ENCODE measurements at places on chromosomes 12 and 14.

- no peak for DNase-seq
Measured at GRCh38 chr14:84228702-84229101, 1301.2 kb upstream of the FLRT2 start.

DNA sequence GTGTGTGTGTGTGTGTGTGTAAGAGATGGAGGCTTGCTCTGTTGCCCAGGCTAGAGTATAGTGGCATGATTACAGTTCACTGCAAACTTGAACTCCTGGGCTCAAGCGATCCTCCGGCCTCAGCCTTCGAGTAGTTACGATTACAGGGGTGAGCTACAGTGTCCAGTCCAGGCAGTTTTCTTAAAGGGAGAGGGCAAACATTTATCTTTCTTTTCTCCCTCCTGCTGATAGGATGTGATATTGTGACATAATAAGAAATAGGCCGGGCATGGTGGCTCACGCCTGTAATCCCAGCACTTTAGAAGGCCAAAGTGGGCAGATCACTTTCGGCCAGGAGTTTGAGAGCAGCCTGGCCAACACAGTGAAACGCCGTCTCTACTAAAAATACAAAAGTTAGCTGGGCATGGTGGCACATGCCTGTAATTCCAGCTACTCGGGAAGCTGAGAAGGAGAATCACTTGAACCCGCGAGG, 31.8 kb upstream of the CLIP1 start:
- no peak for DNase-seq

DNA sequence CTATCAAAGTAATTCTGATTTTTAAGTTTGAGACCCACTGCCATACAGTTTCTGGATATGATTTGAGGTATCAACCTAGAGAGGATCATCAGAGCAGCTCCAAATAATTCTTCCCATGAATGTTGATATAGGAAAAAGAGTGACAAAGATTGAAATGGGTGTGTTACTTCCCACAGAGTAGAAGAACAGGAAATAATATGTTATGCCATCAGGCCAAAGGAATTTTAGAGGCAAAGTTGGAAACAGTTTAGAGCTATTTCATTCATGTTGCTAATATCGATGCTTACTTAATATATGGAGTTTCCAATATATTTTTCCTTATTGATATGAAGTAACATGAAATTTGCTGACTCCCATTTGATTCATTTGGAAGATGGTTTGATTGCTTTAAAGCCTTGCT, 8.9 kb upstream of the MSRB3 start:
- no peak for DNase-seq

GRCh38 chr14:91649930-91650329, 82.0 kb downstream of the CATSPERB start:
- DNase-seq: no peak

DNA sequence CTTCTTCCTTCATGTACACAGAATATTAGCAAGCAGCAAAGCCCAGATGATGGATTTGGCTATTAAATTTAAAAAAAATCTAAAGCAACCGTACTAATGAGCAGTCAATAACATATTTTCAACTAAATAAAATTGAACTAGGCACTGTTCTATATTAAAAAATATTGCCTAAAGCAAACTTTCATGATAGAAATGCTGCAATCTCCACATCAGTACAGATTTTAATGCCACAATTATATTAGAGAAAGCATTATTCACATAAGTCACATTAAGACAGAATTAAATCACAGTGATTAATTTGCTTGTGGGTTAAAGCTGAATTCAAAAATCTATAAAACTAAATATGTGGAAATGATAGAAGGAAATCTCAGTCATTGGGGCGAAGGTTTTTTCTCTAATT, 200.7 kb downstream of the KCNH5 start:
- no peak for DNase-seq

DNA sequence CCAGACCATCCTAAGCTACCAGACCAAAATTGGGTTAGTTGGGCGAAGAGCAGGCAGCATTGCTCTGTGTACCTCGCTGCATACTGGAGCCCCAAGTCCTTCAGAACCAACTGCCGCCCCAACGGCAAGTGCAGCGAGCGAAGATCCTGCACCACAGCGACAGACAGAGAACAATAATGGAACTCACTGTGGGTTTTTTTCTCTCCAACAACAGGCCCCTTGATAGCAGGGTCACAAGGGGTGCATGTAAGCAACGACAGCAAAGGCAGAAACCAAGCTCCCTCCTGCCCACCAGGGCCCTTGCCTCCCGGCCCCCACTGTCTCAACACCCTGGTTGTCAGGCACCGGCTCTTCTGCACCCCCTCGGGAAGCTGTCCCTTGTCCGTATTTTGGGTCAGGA, 39.0 kb downstream of the RNF34 start:
- no peak for DNase-seq

All from activated CD4-positive, alpha-beta T cell treated with anti-CD3 and anti-CD28 coated beads, Interleukin-2, amount 50 U/mL, for 4 hours (primary cell).